H7 (cell line): ENCODE measurements at places on chromosomes 16 and 17. TPM values are rescaled to one million over a fixed set of nuclear protein-coding genes. Genes with fewer than 3 reads are reported as not detected.
A peak's percentile ranks its signal among the peaks of the same experiment; 100 is the strongest.

KCNH6 gene
- 1.5 and 1.6 TPM in 2 replicates for total RNA-seq

DNA sequence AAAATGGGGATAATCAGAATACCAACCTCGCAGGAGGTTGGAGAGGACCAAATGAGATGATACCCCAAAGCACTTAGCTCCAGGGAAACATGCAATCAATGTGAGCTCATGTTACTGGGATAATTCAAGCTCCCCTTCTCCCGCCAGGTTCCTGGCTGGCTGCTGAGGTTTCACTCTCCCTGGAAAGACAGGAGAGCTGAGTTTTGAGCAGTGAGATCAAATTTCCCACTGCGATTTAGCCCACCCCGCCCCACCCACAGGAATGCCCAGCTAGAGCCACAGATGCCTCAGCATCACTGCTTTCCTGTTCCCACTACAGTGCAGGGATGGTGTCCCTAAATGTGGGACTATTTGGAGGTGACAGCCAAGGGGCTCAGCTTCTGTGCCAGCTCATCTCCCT is 56.7 kb downstream of the ZNF423 start:
- DNase-seq, result peak; percentile 82

GRCh38 chr17:80824549-80825470 is 166.8 kb upstream of the CHMP6 start:
- DNase-seq, result no peak

DNA sequence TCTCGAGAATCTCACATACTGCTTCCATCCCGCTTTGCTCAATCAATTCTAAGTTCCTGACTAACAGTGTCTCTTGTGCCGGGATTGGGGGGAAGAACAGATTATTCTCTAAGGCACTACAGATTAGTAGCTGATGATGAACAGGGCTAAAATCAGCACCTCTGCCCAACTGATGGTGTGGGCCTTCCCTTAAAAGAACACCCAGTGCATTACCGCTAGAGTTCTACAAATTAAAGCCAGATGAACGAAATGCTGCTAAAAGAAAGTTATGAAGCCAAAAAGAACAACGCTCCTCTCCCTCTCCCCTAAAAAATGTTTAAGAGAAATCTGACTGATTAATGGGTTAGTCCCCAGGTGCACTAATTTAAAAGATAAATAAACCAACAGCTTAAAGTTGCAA is 4.4 kb downstream of the CDC27 start:
- DNase-seq, result no peak

ABCC12 gene
- total RNA-seq, result not detected in 2 replicates

DNA sequence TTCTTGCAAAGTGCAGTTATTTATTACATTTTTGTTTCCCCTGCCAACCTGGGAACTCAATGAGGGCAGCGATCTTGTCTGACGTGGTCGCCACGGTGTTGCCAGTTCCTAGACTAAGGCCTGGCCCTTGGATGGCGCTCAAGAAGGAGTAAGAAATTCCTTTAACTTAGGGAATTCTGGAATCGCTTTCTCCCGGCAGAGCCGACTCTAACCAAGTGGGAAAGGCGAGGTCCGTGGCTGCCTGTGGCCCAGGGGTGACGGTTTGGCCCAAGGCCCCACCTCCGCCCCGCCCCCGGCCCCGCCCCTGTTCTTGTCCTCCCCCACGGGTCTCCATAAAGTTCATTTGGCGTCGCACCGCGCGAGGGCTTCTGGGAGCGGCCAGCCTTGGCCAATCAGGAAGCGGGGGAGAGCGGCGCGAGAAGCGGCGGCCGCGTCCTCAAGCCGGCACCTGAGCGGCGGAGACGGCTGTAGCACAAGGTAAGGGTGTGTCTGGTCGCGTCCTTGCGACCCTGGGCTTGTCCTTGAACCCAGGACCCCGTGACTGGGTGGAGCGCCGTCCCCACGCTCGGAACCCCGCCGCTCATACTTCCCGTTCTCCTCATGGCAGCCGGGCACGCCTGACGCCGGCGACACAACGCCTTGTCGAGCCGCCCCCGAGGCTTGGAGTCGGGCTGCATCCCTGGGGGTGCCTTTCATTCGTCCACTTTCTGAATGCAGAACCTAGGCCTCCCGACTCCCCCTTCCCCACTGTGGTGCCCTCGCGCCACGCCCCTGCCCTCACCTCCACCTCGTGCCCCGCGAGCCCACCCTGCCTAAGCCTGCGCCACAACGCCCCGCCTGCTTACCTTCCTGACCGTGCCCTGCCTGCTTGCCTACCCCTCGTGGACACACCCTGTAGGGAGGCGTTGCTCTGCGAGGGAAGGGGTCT is at the start of gene NUP93:
Gene NUP93 (plus strand): TSS at position 395 of the 928 bp plus-strand sequence. CDS start 18,119 bp downstream, outside the sequence.
- DNase-seq, result peak; percentile 97
